ENCODE measurements at places on chromosomes 1 and 21.

- no peak for DNase-seq
Observed at GRCh38 chr1:51875291-51875772, 3.2 kb downstream of the NRDC start.

GRCh38 chr1:36366091-36366661, 19.5 kb downstream of the STK40 start:
- peak; percentile 76 for DNase-seq

DNA sequence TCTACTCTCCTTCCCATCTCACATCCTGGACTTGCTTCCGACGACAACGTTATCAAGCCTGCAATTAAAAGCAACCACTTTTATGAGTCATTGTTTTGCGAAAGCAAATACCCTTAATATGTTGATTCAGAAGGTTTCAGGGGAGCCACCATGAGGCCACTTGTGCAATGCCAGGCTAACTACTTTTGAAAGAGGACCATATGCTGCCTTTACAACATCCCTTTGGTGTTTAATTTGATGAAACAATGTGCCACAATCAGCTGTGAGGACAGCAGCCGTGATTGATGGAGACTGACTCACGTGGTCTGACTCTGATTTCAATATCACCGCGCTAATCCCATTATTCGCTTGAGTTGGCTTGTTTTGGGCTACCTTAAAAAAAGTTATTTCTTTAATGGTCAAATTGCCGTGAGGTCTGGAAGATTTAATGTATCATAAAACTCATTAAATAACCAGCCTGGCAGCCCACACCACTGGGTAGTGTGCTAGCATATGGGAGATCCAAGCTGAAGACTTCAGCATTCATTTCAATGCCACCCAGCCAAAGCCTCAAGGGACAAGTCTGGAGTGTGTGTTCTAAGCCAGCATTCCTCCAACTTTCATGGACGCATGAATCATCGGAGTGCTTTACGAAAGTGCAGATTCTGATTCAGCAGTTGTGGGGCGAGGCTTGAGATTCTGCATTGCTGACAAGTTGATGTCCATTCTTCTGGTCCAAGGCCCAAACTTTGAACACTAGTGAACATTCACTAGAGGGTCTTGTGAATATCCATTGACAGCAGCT, 73.3 kb upstream of the PAXBP1 start:
- peak; percentile 53 for DNase-seq

DNA sequence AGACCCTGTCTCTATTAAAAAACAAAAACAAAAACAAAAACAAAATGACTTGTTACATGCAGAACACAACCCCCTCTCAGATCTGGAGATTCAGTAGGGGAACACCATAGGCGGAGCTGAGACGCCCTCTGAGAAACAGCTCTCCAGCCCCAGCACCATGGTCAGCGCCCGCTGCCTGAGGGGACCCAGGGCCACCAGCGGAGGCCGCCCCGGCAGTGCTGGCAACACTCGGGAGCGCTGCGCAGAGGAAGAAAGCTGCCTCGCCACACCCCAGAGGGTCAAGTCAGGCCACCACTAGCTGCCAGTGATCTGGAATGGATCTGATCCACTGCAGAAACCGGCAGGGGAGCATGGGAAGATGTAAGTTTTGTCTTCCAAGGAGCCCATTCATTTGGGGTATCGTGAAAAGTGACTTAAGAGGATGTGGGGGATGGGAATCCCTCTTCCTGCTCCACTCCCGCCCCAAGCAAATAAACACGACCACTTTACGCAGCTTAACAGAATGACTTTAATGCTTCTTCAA, 3.1 kb downstream of the ACTA1 start:
- DNase-seq = no peak

- no peak for DNase-seq
Observed at GRCh38 chr1:39642796-39643195, 3.4 kb upstream of the HEYL start.

- DNase-seq = no peak
Observed at GRCh38 chr1:15075817-15076216, 77.7 kb upstream of the TMEM51 start.

DNA sequence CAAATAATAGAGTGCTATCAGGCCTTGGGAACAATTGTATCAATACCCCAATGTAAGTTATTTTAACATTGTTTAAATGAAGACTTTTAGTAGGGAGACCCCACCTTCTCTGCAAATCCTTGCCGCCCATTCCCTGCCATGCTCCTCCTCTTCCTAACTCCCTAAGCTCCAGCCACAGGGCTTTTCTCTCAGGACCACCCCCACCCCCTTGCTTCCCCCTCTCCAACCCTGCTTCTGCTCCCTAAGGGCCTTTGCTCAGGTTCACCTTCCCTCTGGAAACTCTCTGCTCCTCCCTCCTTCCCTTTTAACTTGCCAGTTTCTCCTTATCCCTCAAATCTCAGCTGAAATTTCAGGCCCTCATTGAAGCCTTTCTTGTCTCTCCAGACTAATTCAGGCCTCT, 16.8 kb downstream of the CCDC190 start:
- no peak for DNase-seq

DNA sequence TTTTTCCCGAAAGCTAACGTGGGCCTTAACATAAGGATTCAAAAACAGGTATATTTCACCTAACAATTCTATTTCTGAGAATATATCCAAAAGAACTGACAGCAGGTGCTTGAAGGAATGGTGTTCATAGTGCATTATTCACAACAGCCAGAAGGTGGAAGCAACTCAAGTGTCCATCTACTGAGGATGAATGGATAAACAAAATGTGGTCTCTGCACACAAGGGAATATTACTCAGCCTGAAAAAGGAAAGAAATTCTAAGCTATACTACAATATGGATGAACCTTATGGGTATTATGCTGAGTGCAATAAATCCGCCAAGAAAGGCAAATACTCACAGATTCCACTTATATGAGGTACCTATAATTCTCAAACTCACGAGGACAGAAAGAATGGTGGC, 6.1 kb upstream of the RIPPLY3 start:
- DNase-seq = no peak

GRCh38 chr1:22507587-22507986, 55.7 kb upstream of the EPHA8 start:
- DNase-seq = no peak

DNA sequence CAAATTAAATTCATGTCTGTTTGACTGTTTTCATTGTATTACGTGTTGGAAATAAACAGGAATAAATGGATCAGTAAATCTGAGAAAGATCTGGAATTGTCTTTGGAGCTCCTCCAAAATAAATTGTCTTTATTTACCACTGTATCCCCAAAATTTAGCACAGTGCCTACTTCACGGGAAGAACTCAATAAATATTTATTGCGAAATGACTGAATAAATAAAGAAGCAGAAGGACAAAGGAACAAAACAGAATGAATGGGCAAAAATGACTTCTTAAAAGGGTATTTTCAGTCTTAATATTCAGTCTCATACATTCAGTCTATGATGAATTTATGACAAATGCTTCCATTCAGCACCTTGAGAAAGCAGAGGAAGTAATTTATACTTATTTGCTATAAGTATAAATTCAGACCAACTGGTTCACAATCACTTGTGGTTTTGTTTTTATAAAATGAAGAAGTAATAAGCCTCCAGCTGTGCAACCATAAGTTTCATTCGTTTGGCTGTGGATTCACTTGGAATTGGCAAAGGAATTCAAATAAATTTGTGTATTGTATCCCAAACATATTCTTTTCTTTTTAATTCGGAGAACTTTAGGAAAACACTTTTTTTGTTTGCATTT, 19.2 kb upstream of the PRKAA2 start:
- DNase-seq = no peak

GRCh38 chr1:4394366-4394765, 260.0 kb upstream of the AJAP1 start:
- DNase-seq = no peak

- DNase-seq = no peak
Observed at GRCh38 chr21:29168891-29169315, 38.5 kb downstream of the MAP3K7CL start.

DNA sequence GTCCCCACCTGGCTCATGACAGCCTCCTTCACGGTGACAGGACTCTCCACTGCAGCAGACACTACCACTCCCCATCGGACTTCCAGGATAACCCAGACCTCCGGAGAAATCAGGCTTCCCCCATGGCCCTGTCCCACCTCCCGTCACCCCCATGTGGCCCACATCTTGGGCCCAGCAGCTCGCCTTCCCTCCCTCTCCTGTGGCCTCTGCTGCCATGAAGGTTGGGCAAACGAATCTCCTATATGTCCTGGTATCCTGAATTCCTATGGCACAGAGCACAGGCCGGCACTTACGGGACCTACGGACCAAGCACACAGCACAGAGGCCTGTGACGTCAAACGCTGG, 82.0 kb downstream of the NPHP4 start:
- no peak for DNase-seq

DNA sequence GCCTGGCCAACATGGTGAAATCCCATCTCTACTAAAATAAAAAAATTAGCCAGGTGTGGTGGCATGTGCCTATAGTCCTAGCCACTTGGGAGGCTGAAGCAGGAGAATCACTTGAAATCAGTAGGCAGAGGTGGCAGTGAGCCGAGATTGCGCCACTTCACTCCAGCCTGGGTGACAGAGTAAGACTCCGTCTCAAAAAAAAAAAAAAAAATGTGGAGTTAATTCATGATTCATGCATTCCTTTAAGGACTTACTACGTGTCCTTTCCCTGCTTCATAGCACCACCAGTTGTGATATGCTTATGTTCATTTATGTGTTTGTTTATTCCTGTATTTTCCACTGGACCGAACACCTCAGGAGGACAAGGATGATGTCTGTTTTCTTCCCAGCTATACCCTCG, 12.7 kb upstream of the PRELP start:
- DNase-seq = peak; percentile 23

DNA sequence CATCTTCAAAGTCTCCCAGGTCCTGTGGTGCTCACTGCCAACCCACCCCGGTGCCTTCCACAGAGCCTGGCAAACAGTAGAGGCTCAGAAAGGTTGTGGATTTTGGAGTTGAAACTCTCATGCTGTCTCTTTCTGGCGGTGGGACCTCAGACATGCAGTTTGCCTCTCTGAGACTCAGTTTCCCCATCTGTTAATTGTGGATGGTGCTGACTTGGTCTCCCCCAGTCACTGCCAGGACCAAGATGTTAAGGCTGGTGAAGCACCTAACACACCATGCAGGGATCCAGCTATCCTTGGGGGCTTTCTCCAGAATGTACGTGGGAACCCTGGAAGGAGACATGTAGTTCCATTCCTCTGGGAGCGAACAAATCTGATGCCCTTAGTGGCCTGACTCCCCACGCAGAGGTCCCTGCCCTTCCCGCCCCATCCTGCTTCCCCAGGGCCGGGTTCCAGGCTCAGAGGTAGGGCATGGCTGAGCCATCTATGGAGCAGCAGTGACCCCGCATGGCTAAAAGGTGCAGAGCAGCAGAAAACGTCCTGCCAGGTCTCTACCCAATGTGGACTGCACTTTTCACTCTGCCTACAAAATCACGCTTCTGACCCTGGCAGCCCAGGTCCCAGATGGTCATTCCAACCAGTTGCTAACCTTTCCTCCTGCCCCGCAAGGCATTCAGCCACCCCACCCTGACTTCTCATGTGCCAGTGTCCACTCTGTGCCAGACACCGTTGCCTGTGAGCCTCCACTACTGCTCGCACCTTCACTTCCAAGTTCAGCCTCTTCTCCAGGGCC, 9.2 kb upstream of the TTC22 start:
- DNase-seq = no peak

DNA sequence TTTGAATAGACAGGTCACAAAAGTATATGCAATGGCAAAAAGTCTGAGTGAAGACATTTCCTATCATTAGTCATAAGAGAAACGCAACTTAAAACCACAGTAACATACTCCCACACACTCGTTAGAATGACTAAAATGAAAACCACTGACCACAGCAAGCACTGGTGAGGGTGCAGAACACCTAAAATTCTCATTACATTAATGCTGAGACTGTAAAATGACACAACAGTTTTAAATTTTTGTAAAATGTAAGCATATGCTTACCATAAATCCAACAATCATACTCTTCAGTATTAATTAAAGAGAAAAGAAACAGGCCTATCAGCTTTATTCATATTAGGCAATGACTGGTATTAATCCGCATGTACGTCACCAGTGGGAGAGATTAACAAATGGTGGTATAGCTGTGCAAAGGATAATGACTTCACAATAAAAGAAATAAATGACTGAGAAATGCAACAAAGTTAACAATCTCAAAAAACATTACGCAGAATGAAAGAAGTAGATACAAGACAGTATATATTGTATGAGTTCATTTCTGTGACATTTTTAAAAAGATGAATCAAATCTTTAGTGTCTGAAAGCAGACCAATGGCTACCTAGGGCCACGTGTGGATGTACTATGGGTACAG, 253.5 kb downstream of the AKT3 start:
- peak; percentile 89 for DNase-seq

DNA sequence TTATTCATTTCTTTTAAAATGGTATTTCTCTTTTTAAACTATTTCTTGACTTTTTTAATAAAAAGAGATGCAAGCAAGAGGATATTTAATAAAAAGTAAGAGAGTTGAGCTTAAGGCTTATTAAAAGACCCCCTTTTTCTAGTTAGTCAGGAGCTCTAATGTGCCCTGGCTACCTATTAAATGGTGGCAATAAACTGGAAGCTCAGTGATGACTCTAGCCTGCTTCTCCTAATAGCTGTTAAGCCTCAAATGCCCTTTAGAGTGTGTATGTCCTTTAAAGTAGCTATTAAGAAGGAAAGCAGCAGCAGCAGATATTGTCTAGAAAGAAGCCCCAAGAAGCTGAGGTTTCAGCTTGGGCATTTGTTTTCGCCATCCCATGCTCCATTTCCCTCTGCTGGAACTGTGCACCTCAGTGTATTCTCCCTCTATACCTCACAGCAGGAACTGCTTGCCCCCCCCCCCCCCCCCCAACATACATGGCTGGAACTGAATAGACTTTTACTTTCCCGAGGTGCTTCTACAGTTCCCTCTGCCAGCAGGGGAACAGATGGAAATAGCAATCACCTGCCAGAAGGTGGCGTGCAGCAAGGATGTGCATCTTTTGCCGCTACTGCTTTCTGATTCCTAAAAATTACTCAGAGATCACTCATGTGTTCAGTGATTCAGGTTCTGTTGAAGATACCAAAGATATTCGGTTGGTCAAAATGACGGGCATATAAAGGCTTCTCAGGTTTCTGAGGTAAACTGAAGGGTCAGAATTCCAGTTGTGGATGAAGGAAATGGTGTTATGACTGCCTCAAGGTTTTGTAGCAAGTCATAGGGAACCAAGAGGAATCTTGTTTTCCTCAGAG, 2.5 kb downstream of the RGS4 start:
- DNase-seq = peak; percentile 49

DNA sequence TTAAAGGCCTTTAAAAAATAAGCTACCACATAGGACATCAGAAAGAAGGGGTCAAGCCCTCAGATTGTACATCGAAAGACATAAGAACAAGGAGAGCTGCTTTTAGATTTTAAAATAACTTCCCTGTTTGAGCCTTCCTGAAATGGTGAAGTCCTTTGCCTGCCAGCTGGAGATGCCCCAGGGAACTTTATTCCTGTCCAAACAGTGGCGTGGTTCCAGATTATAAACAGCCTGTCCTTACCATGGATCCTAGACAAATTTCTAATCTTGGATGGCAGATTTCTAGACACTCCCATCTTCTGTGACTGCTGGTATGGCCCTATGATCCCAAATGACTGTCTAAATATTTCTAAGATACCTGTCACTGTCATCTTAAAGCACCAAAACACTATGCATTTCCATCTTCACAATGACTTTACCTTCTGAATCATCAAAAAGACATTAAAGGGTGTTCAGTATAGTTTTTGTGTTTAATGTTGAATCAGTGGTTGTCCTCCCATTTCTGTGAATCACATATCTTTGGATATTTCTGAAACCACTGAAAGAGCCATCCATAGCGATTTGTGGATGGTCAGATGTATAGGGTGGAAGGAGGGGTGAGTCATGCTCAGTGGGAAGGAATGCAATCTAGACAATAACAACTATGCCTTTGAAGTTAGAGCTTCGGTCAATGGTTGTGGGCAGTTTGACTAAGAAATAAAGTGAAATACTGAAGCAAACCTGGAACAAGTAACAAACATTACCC, 23.2 kb downstream of the ILDR2 start:
- DNase-seq = peak; percentile 45

All from skeletal muscle cell (primary cell).